ENCODE measurements at places on chromosomes 7 and 10. TPM values are rescaled to one million over a fixed set of nuclear protein-coding genes. Genes with fewer than 3 reads are reported as not detected.

HOXA3 gene
- not detected for total RNA-seq

DNA sequence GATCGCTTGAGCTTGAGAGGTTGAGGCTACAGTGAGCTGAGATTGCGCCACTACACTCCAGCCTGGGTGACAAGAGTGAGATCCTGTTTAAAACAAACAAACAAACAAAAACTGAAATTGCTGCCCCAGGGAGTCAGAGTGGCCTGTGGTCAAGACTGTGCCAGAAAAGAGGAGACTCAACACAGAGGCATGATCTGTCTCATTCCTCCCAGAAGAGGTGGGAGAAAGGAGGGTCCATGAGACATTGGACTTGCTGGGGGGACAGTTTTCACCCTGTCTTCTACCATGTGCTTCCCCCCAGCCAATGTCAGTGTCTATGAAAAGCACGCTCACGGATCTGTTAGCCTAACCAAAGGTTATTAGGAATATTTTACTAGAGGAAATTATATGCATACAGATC, 3.2 kb downstream of the ZNF853 start:
- no peak for DNase-seq

ZNF487 gene
- total RNA-seq = 1.4 TPM

- DNase-seq = no peak
Observed at GRCh38 chr10:47330366-47330765, 8.1 kb downstream of the GDF2 start.

- no peak for DNase-seq
Observed at GRCh38 chr10:17122052-17122451, 7.6 kb downstream of the CUBN start.

RAB19 gene
- 13.9 TPM for total RNA-seq

DNA sequence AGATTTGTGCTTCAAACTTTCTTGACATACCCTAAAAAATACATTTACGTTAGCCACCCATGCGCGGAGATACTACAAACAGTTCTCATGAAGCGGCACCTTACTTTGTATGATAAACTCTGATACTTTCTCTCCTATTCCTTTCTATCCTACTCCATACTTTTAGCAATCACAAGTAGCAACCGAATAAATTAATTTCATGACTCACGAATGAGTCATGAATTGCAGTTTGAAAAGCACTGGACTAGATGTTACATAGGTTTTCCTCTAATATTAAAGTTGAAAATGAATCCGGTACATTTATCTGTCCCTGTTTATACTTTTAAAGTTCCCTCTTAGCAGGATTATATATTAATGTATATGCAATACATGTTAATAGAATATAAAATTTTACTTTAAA, 67.6 kb downstream of the CUBN start:
- DNase-seq = no peak

DNA sequence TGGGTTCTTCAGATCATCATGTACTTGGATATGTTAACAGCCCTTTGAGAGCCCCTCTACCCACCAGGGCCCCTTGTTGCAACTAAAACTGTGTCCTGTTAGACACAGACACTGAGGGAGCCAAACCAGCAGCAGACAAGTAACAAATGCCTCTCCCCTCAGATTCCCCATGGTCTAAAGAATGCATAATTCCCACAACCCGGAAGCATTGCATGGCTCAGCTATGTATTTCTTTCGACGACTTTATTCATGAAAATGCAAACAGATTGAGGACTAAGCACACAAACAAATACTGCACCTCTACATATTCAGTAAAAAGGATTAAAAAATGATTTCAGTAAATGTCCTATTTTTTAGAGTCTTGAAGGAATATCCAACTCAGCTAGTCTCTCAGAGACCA, 70.1 kb upstream of the HECW1 start:
- no peak for DNase-seq

INHBA gene
- total RNA-seq = 1.0 TPM

GRCh38 chr10:98242823-98243222, 25.2 kb downstream of the LOXL4 start:
- no peak for DNase-seq

DNA sequence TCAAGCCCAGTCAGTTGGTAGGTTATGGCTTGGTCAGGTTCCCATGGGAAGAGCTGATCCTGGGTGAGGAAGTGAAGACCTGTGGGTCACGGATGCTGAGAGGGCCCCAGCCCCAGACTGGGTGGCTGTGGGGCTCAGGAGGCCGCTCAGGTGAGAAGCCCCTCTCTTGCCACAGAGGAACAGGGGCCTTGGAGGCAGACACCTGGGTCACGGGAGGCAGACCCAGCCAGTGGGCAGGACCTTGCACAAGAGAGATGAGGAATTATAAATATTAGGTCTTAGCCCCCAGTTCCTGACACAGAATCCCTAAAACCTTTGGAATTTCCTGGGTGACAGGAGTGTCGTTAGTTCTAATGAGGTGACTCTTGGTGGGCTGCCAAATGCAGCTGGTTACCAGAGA, 10.6 kb upstream of the CRHR2 start:
- DNase-seq = no peak

ANK3 gene
- total RNA-seq = 69.3 TPM
